Renal pelvis (tissue), 12 donors: ENCODE measurements at places on chromosomes 4 and X. TPM values are rescaled to one million over a fixed set of nuclear protein-coding genes. Genes with fewer than 3 reads are reported as not detected.

PAGE2B gene
- not detected for polyA plus RNA-seq

PARM1 gene
- polyA plus RNA-seq: 56.9 TPM

CTAG1B gene
- polyA plus RNA-seq: not detected

FHDC1 gene
- 4.8 TPM for polyA plus RNA-seq

SHROOM2 gene
- 19.9 TPM for polyA plus RNA-seq
